ENCODE measurements at places on chromosomes 4 and X.

GRCh38 chr4:34644579-34645115 is 1599.7 kb downstream of the ARAP2 start:
- no peak for DNase-seq

- no peak for DNase-seq
Observed at GRCh38 chrX:65241059-65241721, 264.9 kb upstream of the ZC4H2 start.

- no peak for DNase-seq
Observed at GRCh38 chr4:27568236-27568951, 707.8 kb downstream of the STIM2 start.

DNA sequence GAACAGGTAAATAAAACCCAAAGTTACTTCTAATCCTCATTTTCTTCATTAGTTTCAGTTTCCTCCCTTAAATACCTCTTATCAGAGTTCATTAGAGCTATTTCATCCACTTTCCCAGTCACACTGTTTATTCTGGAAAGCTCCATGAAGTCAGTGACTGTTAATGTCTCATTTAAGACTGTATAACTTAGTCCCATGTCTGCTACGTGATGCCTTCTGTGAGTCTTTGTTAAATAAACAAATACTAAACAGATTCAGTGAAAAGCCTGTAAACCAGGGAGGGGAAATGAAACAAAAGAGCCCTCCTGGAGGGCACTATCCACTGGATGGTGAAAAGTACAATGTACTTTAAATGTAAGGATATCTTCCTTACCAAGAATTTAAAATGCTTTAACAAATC is 24.7 kb downstream of the ACE2 start:
- no peak for DNase-seq

DNA sequence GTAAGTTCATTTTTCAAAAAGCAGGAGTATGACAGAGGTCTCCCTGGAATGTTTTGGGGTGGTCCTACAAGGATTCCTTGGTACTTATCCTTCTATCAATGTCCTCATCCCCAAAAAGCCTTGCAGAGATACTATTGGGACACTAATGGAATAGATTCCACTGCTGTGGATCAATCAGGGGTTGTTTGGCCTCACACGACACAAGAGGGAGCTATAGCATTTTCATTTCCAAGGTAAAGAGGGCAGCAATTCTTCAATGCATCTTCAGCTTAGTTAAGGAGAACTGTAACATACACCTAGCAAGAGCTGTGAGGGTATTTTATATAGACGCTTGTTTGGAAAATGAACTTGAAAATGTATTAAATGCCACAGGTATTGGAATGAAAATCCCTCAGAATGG is 50.9 kb downstream of the USP26 start:
- no peak for DNase-seq

DNA sequence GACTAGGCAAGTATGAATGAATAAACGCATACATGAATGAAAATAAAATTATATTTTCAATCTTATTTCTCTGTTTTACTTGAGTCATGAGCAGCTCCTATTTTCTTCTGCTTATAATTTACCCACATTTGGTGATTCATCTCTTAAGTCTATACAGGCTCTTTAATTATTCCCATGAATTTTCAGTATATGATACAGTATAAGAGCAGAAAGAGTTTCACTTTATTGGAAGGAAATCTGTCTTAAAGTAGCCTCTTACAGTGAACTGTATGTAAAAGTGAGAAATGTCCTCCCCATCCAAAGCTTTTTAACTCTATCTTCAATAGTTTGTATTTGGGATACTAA is 50.8 kb downstream of the TMEM165 start:
- DNase-seq = no peak

DNA sequence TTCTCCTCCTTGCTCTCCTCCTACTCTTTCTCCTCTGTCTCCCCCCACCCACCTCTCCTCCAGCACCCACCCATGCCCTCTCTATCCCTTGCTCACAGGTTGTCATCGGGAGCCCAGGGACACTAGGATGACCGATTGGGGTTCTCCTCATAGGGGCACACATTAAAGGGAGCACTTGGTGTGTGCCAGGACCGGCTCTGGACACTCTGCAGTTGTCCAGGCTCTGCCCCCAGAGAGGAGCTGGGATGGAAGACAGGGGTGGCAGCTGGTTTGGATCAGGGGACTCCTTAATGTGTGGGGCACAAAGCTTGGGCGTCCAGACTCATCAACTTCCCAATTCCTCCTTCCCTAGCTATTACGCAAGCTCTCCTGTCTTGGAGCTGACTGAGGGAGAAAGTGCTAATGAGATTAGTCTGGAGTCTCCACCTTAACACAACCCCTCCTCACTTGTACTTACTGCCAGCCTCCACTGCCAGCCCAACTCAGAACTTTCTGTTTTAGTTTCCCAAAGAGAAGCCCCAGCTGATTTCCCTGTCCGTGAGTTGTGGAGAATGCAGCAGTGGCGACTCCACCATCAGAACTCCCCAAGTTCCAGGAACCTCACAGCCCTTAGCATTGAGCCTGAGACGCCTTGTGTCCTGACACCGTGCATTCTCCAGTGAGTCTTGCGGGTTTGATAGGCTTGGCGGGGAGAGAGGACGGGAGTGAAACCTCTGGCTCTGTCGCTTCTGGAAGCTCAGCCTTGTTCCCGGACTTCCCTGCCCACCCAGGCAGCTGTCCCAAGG is 52.2 kb downstream of the CXorf49B start:
- DNase-seq = no peak

DNA sequence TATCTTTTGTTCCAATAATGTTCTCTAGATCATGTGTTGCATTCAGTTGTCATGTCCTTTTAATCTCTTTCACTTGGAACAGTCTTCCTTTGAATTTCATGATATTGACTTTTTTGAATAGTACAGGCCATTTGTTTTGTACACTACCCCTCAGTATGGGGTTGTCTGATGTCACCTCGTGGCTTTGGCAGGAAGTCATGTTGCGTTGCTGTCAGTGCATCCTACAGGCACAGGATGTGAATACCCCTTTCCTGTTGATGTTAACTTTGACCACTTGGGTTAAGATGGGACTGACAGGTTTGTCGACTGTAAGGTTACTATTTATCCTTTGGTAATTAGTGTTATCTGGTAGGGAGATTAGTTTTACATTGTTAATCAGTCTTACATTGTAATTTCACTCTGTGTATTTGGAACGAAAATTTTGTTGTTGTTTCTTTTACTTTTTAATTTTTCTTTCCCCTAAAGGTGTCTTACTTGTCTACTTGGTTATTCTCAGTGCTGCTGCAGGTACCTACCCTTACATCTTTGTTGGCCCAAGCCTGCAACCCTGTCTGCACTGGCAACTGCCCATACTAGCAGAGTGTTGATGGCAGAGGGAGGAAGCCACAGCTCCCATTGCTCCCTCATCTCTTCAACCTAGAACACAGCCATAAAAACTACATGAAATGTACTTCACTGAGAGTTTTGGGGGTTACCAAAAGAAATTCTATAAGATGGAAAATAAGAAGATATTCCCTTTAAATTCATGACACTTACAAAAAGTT is 14.7 kb upstream of the ATP8A1 start:
- no peak for DNase-seq

DNA sequence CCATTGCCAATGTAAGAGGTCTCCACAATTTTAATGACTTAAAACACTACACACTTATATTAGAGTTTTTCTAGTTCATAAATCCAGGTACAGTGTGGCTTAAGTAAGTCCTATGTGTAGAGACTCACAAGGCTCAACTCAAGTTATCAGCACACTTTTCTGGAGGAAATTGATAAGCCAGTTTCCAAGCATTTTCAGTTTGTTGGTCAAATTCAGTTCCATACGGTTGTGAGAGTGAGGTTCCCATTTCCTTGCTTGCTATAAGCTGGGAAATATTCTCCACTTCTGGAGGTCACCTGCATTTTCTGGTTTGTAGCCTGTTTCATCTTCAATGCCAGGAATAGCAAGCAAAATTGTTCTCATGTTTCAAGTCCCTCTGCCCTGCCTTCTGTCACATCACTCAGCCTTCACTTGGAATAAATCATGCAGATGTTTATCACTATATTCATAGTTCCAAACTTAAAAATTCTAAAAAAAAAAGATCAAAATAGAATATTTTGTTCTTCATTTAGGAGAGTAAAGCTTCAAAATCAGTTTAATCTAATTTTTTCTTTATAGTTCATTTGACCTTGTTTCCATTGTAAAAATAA is 1137.5 kb upstream of the INTU start:
- DNase-seq = no peak

- no peak for DNase-seq
Observed at GRCh38 chr4:101175896-101176676, 171.2 kb downstream of the PPP3CA start.

DNA sequence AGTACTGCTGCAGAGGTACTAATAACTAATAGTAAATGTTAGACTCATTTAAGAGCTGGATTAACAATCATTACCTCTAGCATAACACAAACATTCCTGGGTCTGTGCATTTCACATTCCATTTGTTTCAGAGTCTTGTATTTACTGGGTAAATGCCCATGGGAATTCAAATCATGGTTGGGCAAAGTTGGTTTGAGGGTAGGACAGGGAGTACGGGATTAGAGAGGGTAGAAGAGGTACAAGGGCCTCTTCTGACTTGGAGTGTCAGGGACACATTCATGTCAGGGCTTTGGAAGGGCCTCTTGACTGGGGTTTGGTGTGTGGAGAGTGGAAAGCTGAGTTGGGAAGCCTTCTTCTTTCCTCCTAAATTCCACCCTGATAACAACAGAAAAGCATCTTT is 65.9 kb downstream of the WWC2 start:
- DNase-seq = no peak

GRCh38 chr4:48035952-48036351 is 19.4 kb downstream of the NIPAL1 start:
- no peak for DNase-seq
